Activated CD4-positive, alpha-beta memory T cell treated with anti-CD3 and anti-CD28 coated beads for 36 hours (primary cell): ENCODE measurements at places on chromosomes 11 and 22. TPM values are rescaled to one million over a fixed set of nuclear protein-coding genes. Genes with fewer than 3 reads are reported as not detected.

GRCh38 chr22:24027991-24028390 lies 16.9 kb downstream of the CABIN1 start:
- DNase-seq = no peak

DNA sequence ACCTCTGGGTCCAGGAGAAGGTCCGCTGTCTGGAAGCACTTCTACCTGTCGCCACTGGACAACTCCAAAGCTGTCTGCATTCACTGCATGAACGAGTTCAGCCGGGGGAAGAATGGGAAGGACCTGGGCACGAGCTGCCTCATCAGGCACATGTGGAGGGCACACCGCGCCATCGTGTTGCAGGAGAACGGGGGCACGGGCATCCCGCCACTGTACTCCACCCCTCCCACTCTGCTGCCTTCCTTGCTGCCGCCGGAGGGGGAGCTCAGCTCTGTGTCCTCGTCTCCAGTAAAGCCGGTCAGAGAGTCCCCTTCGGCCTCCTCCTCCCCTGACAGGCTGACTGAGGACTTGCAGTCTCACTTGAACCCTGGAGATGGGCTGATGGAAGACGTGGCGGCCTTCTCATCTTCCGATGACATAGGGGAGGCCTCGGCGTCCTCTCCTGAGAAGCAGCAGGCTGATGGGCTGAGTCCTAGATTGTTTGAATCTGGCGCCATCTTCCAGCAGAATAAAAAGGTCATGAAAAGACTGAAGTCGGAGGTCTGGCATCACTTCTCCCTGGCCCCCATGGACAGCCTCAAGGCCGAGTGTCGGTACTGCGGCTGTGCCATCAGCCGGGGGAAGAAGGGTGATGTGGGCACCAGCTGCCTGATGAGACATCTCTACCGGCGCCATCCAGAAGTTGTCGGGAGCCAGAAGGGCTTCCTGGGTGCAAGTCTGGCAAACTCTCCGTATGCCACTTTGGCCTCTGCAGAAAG lies 31.0 kb downstream of the ZBED4 start:
- DNase-seq = peak; percentile 5

DNA sequence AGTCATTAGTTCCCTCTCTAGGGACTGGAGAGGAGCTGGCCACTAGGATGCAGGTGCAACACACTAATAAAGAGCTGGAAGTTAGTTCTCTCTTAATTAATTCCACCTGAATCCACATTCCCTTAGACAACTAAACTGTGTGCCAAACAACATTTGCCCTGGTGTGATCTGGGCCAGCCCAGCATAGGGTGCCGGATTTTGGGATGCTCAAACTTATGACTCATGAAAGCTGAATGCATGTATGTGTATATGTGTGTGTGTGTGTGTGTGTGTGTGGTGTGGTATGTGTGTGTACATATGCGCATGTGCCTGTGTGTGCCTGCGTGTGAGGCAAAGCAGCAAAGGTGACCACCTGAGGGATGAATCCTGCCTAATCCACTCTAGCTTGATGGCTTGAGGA lies 110.7 kb downstream of the EHF start:
- no peak for DNase-seq

- DNase-seq = no peak
Measured at GRCh38 chr22:31329029-31329428, 17.1 kb downstream of the PATZ1 start.

DNA sequence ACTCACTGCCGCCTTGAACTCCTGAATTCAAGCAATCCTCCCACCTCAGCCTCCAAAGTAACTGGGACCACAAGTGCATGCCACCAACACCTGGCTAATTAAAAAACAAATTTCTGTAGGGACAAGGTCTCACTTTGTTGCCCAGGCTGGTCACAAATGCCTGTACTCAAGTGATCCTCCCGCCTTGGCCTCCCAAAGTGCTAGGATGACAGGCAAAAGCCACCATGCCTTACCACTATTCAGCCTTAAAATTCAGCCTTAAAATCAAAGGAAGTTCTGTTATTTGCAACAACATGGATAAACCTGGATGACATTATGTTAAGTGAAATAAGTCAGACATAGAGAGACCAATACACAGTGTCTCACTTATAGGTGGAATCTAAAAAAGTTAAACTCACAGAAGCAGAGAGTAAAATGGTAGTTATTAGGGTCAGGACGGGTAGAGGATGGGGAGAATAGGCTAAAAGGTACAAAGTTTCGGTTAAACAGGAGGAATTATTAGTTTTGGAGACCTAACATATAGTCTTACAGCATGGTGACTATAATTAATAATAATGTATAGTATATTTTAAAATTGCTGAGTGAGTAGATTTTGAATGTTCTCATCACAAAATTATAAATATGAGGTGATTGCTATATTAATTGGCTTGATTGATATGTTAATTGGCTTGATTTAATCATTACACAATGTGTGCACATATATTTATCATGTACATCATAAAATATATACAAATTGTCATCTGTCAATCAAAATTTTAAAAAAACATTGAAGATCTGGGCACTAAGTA lies 6.2 kb upstream of the ZNF280A start:
- no peak for DNase-seq

- no peak for DNase-seq
Measured at GRCh38 chr11:18264677-18265555, 1.1 kb upstream of the SAA1 start.

- no peak for DNase-seq
Measured at GRCh38 chr11:64384981-64385944, 26.3 kb downstream of the RPS6KA4 start.

GRCh38 chr11:121336279-121336937 lies 43.8 kb downstream of the SC5D start:
- DNase-seq = no peak

GRCh38 chr11:127950162-127950561 lies 637.2 kb downstream of the ETS1 start:
- DNase-seq = no peak

GRCh38 chr11:10568486-10568941 lies at the start of gene LYVE1:
Gene LYVE1 (minus strand): TSS chr11:10568665. CDS start chr11:10568532, 133 bp downstream.
- no peak for DNase-seq

GRCh38 chr11:121914508-121915059 lies 201.4 kb downstream of the BLID start:
- no peak for DNase-seq

DNA sequence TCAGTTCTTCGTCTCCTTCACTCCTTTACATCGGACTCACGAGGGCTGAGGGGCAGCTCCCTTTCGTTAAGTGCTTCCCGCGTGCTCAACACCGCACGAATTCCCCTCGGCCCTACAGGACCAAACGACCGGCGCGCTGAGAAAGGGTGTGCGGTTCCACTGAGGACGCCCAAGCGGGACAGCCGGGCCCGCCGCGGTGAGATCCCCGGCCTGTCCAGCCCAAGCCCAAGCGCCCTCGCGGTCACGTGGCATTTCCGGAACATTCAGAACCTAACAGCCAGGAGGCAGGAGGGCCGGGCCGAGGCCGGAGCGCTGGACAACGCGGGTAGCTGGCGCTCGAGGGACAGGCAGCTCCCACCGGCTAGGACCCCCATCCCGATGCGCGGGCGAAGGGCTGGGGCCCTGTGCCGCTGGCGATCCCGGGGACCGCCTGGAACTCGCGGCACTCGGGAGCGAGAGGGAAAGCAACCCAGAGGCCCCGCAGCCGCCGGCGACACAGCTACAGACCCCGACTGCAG lies 737 bp upstream of the STIP1 start:
- peak; percentile 54 for DNase-seq

- DNase-seq = no peak
Measured at GRCh38 chr11:12981676-12982522, 27.2 kb upstream of the RASSF10 start.

DNA sequence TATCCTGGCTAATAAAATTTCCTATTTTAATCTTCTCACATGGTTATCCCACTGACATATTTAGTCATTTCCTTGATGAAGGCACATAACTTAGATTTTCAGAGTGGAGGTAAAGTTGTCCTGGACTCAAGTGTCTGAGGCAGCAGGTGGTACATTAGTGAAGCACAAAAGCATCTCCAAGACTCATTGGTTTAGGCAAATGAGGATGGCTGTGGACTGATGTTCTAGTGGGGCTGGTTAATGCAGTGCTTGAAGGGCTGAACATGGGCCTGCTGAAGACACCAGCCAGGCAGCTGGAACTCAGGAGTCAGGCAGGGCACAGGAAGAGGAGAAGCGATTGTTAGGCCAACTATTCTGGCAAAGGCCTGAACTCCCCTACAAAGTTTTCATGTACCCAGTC lies 76.3 kb upstream of the SESN3 start:
- no peak for DNase-seq

DNA sequence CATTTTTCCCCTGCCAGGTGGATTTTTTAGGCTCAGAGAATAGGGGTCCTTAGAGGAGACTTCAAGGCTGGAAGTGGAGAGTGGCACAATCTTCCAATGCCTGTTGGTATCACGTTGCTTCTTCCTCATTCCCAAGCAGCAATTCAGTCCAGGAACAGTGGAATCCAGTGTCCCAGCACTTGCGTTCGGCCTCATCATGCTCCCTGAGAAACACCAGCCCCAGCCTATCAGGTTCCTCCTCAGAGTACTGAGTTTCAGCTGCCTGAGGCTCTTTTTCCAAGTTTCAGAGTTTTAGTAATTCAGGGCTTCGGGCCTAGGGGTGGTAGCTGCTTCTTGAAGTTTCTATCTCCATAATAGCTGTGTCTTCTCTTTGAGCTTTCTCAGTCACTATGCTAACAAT lies 31.9 kb upstream of the NRGN start:
- no peak for DNase-seq

DNA sequence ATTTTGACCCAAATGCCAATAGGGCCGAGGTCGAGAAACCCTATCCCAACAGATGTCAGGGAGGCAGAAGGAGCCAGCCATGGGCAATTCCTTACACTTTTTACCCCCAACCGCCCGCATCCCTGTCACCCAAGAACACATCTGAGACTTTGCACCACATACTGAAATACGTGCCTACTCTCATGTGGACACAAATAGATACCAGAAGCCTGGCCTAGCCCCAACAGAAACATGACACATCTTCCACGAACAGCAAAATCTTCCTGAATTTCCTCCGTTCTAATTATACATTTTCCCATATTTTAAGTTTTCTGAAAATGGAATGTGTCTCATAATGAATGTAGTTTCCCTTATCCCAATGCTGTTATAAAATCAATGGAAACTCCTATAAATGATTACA lies 64.7 kb downstream of the SLC1A2 start:
- DNase-seq = no peak

DNA sequence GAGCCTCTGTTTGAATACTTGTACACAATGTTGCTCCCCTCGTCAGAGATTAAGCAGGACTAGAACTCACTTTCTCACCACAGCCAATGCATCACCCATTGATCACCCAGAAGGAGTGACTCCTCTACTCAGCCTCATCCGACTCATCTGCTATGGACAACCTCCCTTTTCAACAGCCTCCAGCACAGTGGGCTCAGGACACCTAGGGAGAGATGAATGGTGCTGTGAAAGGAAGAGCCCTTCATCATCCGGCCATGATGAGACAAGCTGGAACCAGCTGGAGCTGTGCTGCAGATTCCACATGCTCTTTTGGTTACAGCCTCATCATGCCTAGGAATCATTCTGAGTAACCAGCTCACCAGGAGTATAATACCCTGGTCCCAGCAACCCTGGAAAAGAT lies 15.5 kb downstream of the C11orf91 start:
- no peak for DNase-seq

DNA sequence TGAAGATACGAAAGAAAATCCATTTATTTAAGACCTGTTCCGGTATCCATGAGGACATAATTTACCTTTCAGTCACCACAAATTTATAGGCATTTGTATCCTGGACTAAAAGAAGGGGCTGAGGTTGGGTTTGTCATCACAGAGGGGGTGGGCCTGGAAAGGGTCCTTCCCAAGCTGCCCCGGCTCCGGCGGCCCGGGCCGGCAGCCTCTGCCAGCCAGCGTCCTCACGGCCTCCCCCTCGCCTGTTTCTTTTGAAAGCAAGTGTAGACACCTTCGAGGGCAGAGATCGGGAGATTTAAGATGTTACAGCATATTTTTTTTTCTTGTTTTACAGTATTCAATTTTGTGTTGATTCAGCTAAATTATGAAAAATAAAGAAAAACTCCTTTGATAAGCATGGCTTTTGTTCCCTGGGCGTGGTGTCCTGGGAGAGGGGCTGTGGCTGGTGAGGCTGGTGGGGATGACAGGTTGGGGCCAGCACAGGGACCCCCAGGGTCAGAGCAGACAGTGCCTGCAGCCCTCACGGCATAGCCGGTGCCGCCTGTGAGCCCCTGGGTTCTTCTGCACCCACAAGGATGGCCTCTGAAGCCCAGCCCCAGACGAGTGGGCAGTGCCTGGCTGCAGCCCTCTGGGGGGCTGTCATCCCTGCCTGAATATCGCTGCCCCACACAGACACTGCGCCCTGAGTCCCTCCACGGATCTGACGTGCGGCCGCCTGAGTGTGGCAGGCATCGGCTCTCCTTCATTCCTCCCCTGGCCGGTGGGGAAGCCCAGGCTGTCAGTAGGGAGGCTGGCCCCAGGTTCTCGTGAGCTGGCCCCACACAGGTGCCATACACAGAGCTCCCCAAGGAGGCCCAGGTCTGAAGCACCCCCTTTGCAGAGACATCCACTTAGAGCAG lies 1075.9 kb downstream of the BRD1 start:
- no peak for DNase-seq

- peak; percentile 16 for DNase-seq
Measured at GRCh38 chr22:34111210-34111824, 191.0 kb upstream of the LARGE1 start.

- no peak for DNase-seq
Measured at GRCh38 chr11:843086-843734, 558 bp downstream of the TSPAN4 start.

- no peak for DNase-seq
Measured at GRCh38 chr11:85774256-85775101, 36.5 kb downstream of the SYTL2 start.

DNA sequence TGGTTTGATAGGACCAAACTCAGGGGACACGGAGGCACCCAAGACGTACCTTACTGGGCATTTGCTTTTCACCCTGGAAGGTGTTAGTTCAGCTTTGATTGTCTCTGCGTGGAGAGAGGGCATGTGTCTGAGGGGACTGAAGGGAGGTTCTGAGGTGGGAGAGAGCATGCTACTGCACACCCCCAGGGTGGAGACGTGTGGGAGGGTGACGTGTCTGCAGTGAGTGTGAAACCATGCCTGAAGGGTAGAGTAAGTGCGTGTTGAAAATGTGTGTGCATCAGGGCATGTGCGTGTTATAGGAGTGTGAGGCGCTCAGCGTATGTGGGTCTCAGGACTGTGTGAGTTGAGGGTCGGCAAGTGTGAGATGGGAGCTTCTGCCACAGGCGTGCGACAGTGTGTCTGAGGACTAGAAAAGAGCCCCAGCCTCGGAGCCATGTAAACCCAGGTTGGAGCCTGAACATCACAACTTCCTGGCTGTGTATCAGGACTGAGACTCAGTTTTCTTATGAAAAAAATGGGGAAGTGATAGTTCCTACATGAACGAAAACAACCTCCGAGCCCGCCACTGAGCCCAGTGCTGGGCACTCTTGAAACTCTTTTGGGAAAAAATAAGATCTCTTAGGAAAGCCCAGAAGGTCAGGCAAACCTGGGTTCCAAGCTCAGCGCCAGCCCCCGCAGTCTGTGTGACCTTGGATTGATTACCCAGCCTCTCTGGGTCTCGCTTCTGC lies 11.8 kb upstream of the KCNJ11 start:
- DNase-seq = no peak

Gene RFPL1
- not detected for total RNA-seq

Gene GDPD4
- not detected for total RNA-seq

Gene P2RX6
- not detected for total RNA-seq

Gene TIMM10B
- total RNA-seq = 41.3 TPM
